ENCODE measurements at places on chromosomes 3 and 15.
A peak's percentile ranks its signal among the peaks of the same experiment; 100 is the strongest.

DNA sequence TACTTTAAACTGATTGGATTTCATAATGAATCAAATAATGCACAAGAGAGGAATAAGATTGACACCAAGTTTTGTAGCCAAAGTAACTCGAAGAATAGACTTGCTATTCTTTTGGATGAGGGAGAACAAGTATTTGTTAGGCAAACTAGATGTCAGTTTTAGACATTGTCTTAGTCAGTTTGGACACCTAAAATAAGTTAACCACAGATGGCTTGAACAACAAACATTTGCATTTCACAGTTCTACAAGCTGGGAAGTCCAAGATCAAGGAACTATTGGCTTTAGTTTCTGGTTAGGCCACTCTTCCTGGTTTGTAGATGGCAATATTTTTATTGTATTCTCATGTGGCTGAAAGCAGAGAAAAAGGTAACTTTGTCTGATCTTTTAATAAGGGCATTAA is 61.3 kb upstream of the OSTN start:
- no peak for DNase-seq

DNA sequence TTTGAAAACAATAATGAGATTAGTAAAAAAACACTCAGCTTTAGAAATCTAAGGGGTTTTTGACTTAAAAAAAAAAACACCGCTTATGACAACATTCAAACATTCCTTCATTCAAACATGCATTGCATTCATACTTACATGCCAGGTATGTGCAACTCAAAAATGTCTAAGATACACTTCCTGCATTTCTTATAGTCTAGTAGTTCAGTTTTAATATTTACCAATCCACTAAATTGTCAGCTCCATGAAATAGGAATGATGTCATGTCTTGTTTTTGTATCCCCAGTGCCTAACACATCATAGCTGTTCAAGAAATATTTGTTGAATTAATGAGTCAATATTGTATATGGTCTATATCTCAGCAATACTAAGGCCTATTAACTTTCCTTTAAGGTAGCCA is 51.7 kb downstream of the EIF4E3 start:
- DNase-seq = no peak

DNA sequence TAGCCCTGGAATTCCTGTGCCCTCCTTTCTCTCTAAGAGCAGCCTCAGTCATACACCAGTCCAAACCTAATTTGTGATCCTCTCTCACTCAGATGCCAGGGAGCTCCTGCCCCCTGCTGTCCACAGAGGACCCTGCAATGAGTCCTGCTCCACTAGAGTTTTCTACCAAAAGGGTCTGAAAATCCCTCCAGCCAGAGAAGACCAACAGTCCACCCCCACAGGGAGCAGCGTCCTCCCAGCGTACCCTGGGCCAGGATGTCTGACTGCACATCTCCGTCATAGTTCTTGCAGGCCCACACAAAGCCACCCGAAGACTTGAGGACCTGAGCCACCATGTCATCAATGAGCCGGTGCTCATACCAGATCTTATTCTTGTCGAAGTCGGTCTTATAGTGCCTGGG is 15.4 kb downstream of the IDH2 start:
- no peak for DNase-seq

- DNase-seq = no peak
These were observed 109.5 kb upstream of the PLXNA1 start for GRCh38 chr3:126873416-126873815.

DNA sequence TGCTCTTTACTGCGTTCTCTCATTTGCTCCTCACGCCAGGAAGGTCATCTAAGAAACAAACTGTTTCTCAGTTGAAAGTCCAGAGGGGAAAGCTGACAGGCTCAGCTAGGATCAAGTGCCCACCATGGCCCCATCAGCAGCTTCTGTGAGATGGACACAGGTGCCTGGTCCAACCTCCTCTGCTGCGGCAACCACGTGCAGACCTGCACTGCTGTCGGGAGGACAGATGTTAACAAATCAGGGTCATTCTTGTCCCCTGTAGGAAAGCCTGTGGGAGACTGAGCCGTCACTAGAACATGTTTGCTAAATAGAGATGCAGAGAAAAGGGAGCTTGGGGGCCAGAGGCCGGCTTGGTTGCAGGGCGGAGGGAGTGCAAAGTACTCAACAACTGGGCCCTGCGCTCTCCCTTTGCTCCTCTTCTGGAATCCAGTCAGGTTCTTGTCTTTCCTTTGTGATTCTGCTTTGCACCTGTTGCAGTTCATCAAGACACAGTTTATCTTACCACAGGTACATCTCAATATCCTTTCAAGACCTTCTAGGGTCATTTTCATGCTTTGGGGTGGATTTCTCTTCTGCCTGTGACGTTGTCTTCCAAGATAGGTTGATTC is 20.9 kb downstream of the GPD1L start:
- DNase-seq = no peak

GRCh38 chr3:173351886-173352285 is 45.7 kb upstream of the NLGN1 start:
- no peak for DNase-seq

DNA sequence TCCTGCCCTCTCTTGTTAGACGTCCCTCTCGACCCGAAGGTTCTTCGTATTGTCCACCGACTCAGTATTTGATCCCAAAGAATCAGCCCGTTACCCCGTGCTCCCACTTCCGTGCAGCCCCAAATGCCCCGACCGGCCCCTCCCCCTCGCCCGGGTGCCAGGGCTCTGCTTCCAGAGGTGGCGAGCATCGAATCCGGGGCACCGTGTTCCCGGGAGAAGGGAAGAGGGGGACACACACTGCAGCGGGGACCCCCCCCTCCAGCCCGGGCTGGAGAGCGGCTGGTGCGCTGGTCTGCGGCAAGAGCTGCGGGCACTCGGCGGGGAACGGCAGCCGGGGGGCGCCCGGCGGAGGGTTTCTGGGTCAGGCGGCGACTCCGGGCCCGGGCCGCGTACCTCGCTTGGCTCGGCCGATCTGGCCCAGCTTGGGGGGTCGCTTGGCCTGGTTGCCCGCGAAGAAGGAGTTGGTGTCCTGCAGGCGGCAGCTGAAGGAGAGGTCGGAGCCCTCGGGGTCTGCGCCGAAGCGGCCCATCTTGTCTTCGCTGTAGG is 556 bp downstream of the CAMK2N2 start:
- no peak for DNase-seq

GRCh38 chr3:62604298-62604697 is 230.9 kb upstream of the FEZF2 start:
- DNase-seq = peak; percentile 41

DNA sequence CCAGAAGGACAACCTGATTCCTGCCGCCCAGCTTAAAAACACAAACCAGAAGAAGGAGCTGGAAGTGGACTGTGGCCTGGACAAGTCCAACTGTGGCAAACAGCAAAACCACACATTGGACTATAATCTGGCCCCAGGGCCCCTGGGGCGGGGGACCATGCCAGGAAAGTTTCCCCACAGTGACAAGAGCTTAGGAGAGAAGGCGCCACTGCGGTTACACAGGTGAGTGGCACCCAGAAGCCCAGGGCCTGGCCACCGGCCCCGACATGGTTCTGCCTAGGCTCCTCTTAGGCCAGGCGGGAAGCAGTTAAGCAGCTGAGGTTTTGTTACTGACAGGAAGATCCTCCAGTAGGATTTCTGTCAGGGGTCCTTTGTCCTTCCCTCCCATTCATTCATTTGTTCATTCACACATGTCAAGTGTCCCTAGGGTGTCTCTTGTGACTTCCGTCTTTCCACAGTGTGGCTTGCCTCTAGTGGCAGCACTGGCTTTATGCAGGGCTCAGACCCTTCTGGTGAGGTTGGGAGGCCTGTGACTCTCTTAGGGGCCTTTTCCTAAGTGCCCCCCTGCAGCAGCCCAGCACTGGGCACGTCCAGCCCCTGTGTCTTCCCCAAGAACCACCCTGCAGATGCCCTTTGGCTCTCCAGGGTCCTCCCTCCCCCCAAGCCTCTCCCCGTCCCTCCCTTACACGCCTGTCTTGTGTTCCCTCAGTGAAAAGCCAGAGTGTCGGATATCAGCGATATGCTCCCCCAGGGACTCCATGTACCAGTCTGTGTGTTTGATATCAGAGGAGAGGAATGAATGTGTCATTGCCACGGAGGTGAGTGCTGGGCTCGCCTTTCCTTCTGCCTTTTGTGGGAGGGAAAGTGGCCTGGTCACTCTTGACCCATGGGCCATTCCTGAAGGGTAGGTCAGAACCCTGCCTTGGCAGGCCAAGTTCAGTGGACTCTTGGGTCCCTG is 7.8 kb downstream of the DLL4 start:
- DNase-seq = no peak

DNA sequence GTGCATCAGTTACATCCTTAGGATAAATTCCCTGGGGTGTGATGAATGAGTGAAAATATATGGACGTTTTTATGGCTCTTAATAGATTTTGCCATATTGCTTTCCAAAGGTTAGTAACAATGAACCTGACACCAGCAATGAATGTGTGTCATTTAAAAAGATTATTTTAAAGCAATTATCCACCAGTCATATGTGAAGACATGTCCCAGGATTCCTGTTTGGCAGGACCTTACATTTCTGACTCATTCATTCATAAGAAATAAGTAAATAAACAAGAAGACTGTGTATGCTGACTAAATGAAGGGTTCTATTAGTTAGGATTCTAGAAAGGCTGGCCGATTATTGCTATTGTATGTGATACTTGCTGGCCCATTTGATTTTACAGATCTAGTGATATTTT is 201.5 kb downstream of the SOX2 start:
- DNase-seq = no peak

Data from amniotic stem cell (primary cell).